Right forelimb (tissue), 1 donor: ENCODE measurements at places on chromosomes 6 and 20.

- no peak for DNase-seq
Measured at GRCh38 chr6:79180052-79180451, 54.4 kb downstream of the HMGN3 start.

- peak; percentile 78 for DNase-seq
Measured at GRCh38 chr20:50346374-50347283, 156.0 kb downstream of the CEBPB start.

GRCh38 chr20:63043348-63044203 is 36.8 kb upstream of the BHLHE23 start:
- DNase-seq, result no peak

DNA sequence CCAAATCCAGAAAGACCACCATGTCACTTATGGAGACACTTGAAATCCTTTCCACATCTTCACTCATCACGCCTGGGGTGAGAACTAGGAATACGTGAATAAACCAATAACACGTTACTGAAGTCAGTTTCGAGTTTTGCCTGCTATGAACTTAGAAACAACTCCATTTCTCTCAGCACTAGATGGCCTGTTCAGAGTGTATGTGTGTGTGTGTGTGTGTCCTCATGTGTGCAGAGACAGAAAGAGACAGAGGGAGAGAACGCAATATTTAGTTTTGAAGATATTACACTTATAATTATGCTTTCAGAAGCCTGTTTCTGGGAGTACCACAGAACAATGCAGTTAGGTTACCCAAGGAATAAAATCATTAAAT is 81.2 kb upstream of the CCN6 start:
- no peak for DNase-seq

DNA sequence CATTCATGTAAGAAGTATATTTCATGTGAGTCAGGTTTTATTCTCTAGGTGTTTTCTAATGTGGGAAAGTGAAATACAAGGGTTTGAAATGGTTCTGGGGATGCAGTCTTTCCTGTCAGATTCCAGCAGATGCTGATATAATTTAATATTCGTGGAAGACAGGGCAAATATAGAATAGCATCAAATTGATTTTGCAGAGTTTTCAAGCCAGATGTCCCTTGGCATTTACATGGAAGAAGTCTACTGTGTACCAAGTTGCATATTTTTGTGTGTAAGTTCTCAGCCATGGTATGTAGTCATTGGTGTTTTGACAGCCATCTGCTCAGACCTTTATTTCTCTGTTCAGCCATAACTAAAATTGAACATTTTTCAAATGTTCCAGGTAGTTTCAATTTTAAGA is 143.7 kb downstream of the LAMA2 start:
- DNase-seq, result no peak

DNA sequence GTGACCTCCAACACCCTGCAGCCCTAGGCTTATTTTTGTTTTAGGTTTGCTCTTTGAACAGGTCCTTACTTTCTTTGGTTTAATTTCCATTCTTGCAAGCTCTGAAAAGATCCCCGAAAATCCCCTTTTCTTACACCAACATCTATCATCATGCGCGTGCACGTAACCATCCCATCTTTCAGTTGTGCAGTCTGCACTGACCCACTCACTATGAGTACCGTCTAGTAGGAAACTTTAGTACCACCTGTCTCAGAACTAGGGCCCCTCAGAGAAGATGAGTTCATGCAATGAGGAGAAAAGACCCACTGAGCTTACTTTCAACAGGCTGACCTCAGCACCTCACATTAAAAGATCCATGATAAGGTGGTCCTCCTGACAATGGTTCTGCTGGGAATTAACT is 120.6 kb upstream of the AGPAT4 start:
- DNase-seq, result no peak

GRCh38 chr6:31441365-31442267 is 38.2 kb downstream of the MICA start:
- peak; percentile 81 for DNase-seq

GRCh38 chr20:42276718-42277602 is 658.8 kb upstream of the CHD6 start:
- DNase-seq, result no peak

DNA sequence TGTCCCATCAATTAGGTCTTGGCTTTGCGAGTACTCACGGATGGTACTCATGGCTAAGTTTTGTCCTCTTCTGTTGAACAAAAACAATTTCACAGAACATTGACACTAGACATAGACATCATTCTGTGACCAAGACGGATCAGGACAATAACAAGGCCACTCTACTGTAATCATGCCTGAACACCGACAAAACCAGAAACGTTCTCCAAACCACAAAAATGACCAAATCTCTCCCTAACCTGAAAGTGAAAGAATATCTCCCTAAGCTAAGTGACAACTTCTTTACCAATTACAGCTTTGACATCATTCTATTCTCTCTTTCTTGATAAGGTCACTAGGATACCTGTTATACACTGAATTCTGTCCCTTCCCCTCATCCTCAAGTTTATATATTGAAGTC is 40.0 kb upstream of the SLC2A12 start:
- DNase-seq, result no peak

DNA sequence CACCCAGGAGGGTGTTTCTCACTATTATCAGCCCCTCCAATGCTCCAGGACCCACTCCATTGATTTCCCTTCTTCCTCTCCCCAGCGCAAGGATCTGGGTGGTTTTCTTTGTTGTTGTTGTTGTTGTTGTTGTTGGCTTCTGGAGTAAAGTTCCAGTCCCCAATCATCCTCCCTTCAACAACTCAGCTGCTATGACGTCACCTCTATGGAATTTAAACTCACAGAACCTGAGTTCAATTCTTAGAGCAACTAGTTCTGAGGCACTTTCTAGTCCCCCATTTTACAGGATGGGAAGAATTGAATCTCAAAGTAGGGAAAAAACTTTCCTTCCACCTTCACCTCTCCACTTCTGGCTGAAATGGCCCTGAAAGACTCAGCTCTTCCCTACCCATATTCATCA is 9.7 kb upstream of the WFDC8 start:
- no peak for DNase-seq

DNA sequence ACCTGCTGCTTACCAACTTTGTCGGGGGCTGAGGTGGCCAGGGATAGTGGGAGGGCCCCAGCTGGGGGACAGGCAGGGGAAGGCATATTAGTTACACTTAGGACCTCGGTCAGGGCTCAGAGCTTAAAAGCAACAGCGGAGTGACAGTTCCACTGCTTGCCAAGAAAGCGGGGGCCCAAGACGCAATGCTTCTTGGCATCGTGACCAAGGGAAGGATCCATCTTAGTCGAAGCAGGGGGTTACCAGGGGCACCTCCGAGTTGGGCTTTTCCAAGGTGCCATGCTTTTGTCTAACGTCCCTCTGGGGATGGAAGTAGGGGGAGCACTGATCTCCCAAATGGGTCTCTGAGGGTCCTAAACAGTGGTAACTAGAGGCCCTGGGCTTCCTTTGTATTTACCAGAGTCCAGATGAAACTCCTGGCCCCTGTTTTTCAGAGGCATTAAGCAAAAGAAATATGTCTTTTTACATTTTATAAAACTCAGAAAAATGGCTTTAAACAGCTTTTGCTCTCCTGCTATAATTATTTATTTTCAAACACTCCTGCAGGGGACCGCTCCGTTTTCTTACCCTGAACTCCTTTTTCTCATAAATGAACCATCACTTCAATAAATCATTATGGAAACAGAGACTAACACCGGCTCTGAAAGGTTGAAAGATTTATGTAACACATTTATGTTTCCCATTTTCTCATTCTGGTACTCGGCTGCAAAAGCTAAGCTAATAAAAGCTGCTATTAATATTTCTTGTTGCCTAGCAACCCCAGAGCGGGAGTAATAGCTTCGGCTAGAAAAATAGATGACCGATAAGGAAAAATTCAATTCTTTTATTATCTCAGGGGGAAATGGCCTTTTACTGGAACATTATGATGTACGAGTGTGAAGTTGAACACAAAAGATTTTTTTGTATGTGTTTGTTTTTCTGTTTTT is 100.4 kb downstream of the TOX2 start:
- no peak for DNase-seq

DNA sequence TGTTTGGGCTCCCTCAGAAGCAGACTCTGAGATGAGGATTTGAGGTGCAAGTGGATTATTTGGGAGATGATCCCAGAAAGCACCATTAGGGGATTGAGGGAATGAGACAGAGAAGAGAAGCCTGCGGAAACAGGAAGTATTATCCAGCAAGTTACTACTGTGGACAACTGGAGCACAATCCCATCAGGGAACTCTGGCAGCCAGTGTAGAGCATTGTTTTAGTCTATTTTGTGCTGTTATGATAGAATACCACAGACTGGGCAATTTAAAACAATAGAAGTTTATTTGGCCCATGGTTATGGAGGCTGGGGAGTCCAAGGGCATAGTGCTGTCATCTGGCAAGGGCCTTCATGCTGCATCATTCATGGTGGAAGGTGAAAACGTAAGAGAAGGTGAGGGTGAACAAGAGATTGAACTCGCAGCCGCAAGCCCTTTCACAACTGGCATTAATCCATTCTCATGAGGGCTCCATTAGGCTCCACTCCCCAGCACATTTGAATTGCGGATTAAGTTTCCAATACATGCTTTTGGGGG is 43.5 kb upstream of the SLC9A8 start:
- no peak for DNase-seq

- DNase-seq, result no peak
Measured at GRCh38 chr6:17938901-17939300, 48.5 kb downstream of the KIF13A start.
